ENCODE measurements at places on chromosomes 2 and 18.

- no peak for DNase-seq
Measured at GRCh38 chr2:158300394-158300793, 156.2 kb downstream of the CCDC148 start.

DNA sequence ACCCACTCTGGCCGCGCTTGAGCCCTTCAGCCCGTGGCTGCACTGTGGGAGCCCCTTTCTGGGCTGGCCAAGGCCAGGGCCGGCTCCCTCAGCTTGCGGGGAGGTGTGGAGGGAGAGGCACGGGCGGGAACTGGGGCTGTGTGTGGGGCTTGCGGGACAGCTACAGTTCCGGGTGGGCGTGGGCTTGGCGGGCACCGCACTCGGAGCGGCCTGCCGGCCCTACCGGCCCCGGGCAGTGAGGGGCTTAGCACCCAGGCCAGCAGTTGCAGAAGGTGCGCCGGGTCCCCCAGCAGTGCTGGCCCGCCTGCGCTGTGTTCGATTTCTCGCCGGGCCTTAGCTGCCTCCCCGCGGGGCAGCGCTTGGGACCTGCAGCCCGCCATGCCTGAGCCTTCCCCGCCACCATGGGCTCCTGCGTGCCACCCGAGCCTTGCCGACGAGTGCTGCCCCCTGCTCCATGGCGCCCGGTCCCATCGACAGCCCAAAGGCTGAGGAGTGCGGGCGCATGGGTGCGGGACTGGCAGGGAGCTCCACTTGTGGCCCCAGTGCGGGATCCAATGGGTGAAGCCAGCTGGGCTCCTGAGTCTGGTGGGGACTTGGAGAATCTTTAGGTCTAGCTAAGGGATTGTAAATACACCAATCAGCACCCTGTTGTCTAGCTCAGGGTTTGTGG is 173.7 kb upstream of the FIGN start:
- DNase-seq, result peak; percentile 40

GRCh38 chr18:27750014-27750413 is 426.9 kb downstream of the CDH2 start:
- no peak for DNase-seq

DNA sequence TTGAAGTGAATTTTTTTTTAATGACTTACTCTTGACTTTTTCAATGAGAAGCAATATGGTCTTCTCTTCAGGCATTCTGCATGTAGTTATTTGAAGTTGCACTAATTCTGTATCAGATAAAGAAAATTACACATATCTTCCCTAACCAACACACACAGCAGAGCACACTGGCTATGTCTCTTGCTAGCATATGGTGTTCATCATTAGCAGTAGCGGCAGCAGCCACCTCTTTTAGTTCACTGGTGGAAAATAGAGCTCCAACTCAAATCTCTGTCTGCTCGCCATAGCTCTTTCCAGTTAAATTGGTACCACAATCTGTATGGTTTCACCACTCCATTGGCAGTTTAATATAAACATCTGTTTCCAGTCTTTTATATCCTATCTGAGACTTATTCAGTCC is 278.1 kb upstream of the ZEB2 start:
- DNase-seq, result no peak

GRCh38 chr2:196685792-196686191 is 46.3 kb downstream of the CCDC150 start:
- DNase-seq, result no peak

DNA sequence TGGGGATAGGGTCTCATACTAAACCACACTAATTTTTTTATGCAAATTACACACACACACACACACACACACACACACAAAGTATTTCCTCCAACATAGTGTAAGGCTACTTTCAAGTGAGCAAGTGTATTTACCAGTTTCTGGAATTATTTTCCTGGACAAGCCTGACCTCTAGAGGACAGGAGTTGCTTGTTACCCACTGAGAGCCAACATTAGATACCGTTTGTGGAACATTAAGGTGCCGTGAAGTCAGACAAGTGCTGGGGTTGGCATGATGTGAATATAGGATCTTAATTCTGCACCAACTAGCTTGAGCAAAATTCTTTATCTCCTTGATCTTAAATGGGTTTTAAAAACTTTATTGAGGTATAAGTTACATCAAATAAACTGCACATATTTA is 39.3 kb upstream of the SERPINB2 start:
- DNase-seq, result no peak

- no peak for DNase-seq
Measured at GRCh38 chr18:49650426-49650891, 88.6 kb downstream of the LIPG start.

DNA sequence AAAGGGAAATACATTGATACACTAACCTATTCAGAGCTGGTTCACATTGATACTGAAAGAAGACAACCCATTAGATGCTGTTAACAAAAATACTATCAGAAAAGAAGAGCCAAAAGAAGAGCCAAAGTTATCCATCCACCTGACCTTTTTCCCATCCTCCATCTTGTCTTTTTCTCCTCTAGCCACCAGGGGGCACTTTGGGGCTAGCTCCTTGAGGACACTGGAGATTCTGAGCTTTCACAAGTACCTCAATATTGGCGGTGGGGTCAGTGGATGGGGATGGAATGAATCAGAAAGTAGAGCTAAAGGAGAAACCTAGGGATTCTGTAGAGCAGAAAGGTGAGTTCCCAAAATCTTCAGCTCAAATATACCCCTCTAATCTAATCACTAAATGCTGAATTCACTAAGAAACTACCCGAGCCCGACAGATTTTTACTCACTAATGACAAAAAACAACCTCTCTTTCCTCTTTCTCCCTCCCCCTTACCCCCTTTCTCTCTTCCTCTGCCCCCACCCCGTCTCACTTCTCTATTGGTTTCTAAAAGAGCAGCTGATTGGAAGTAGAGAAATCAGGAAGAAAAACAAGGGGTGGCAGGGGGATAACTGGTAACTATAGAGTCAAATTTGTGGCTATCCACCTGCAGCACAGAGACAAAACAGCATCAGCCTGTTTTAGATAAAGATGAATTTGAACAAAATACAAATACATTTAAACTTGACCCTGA is 203.3 kb downstream of the TCF4 start:
- no peak for DNase-seq

- DNase-seq, result no peak
Measured at GRCh38 chr2:15729709-15730544, 138.3 kb downstream of the DDX1 start.

GRCh38 chr18:27582760-27583412 is 397.8 kb upstream of the CHST9 start:
- DNase-seq, result no peak

DNA sequence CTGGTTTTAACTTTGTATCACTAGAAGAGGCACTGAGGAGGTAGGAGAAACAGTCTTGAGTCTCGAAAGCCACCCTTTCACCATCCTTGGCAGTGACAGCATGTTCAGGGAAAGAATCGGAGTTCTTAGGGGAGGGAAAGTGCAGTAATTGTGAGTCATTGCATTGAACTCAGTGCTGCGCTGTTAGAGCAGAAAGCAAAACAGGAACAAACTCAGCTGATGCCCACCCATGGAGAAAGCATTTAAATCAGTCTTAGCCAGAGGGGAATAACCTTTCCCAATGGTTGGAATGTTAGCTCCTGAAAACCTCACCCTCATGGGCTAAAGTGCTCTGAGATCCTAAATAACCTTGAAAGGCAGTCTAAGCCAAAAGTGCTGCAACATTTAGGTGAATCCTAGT is 845.6 kb upstream of the CNTNAP5 start:
- DNase-seq, result no peak

GRCh38 chr2:25426326-25426725 is 84.6 kb upstream of the DNMT3A start:
- no peak for DNase-seq

DNA sequence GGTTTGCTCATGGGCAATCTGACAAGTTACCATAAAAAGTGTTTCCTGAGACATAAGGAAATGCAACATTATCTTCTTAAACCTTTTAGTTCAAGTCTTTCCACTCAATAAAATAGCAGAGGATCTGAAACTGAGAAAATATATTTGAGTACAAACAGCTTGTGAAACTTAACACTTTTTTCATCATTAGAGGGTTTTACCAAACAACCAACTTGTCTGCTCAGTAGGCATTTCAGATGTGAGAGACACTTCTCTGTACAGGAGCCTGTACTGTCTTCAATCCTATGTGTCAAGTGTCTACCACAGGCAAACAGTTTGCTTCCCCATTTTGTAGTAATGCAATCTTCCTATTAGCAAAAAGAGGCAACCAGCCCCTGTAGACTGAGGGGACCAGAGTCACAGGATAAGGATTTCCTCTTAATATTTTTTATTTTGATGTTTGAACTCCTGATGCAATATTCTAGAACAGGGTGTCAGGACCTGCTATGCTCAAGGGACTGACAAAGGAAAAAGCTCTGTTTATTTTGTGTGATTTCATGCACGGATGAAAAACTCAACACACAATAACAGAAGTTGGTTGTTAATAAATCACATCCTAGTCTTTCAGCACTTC is 159.1 kb upstream of the LHCGR start:
- no peak for DNase-seq

- DNase-seq, result no peak
Measured at GRCh38 chr2:56118474-56118873, 65.3 kb upstream of the CCDC85A start.
